ENCODE measurements at places on chromosomes 5 and 9. TPM values are rescaled to one million over a fixed set of nuclear protein-coding genes. Genes with fewer than 3 reads are reported as not detected.

NME5 gene
- total RNA-seq = 0.74 TPM

DNA sequence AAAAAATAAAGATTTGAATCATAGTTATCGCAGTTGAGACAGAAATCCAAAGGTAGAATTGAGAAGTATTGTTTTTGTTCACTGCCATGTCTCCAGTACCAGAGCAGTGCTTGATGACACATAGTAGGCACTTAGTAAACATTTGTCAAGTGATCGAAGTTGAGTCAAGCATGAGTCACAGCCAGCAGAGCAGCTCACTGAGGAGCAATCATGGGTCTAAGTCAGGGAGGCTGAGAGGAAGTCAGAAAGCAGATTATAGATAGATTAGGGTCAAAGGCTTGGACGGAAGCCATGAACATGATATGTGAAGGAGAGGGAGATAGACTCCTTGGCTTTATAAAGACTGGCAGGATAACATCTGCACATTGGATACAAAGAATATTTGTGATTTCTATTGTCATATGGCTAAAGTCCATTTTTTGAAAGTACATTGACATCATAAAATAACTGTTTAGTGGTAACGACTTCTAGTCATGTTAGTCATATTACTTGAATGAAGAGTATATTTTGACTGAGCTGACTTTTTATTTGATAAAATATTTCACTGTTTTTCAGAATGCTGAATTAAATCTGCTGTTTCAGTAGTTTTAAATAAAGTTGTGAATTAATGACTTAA is 168.5 kb downstream of the RAB3C start:
- no peaks in the 10 kb centered on the region for H3K36me3 ChIP-seq
- peaks cover 15% of the 10 kb centered on the region for H3K4me1 ChIP-seq
- DNase-seq = no peak
- no peaks in the 10 kb centered on the region for H3K27me3 ChIP-seq
- H3K27ac ChIP-seq = no peak overlapping the region
- no peak overlapping the region for H3K4me3 ChIP-seq

RLN2 gene
- 4.3 TPM for total RNA-seq

SHISAL2B gene
- 11.1 TPM for total RNA-seq

C9orf153 gene
- total RNA-seq = not detected

GRCh38 chr5:120843390-120843980 is 379.4 kb downstream of the PRR16 start:
- no peak overlapping the region for H3K4me3 ChIP-seq
- peaks cover 16% of the 10 kb centered on the region for H3K27me3 ChIP-seq
- DNase-seq = no peak
- peak overlapping the region; percentile 66 for H3K27ac ChIP-seq
- peaks cover 35% of the 10 kb centered on the region for H3K4me1 ChIP-seq

DNA sequence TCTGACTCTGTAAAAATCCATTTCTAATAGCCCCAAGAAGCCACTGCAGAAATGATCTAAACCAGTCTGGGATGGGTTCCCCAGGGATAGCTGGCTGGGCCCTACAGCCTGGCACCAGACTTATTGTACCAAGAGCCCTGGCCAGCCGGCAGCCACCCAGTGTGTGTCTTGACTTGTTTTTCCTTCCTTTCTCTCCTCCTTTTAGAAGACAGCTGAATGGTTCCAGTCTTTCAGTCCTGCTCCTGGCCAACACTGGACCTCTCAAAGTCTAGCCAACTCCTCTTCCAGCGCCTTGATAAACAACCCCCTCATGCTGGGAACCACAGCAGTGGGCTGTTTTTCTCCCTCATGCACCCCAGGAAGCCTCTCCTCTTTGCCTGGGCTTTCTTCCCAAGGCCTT is 34.1 kb downstream of the ATOX1 start:
- DNase-seq = no peak
- peaks cover 15% of the 10 kb centered on the region for H3K4me1 ChIP-seq
- no peak overlapping the region for H3K4me3 ChIP-seq
- H3K27ac ChIP-seq = no peak overlapping the region
- H3K36me3 ChIP-seq = peaks cover 16% of the 10 kb centered on the region

- no peak overlapping the region for H3K27ac ChIP-seq
- peaks cover 4% of the 10 kb centered on the region for H3K36me3 ChIP-seq
- no peak for DNase-seq
- H3K4me1 ChIP-seq = peaks cover 4% of the 10 kb centered on the region
- no peak overlapping the region for H3K4me3 ChIP-seq
Measured at GRCh38 chr5:143302341-143303045, 101.0 kb downstream of the NR3C1 start.

- peak overlapping the region; percentile 78 for H3K27ac ChIP-seq
- peaks cover 2% of the 10 kb centered on the region for H3K27me3 ChIP-seq
- H3K4me1 ChIP-seq = peaks cover 41% of the 10 kb centered on the region
- peak; percentile 50 for DNase-seq
Measured at GRCh38 chr9:37410969-37411785, 11.3 kb upstream of the GRHPR start.

BARHL1 gene
- not detected for total RNA-seq

DNA sequence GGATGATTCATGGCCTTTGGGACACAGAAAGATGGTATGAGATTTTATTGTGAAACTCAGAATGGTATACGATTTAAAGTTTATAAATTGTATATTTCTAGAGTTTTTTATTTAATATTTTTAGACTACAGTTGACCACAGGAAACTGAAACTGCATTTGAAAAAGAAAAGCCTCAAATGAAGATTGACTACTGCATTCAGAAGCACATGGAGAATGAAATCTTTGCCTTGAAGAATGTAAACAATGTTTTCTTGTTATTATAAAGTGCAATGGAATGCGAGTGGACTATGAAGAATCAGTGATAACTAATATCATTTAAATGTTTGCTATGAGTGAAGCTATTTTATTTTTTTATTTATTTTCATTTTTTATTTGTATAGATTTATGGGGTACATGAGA is 169.1 kb upstream of the CDH18 start:
- no peak for DNase-seq
- no peak overlapping the region for H3K4me3 ChIP-seq
- peaks cover 20% of the 10 kb centered on the region for H3K27me3 ChIP-seq
- H3K4me1 ChIP-seq = peaks cover 11% of the 10 kb centered on the region

DMRTA1 gene
- total RNA-seq = 2.6 TPM

DNA sequence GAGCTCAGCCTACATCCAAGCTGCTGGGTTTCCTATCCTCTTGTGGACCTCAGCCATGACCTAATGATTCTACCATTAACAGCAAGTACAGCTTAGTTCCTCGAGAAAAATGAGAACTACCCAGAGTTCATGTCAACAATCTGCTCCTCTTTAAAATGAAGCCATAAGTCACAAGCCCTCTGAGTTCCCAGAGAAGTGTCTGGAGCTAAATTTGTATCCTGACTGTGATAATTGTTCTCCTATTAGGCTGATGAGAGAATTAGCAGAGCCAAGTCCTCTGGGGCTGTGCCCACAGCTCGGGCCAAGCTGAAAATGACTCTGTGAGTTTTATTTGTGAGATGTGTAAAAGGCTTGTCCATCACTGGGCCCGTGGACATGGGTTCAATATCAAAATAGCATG is 145.1 kb upstream of the SMIM23 start:
- H3K4me3 ChIP-seq = no peak overlapping the region
- H3K27ac ChIP-seq = no peak overlapping the region
- no peaks in the 10 kb centered on the region for H3K36me3 ChIP-seq
- DNase-seq = no peak
- peaks cover 2% of the 10 kb centered on the region for H3K27me3 ChIP-seq
- H3K4me1 ChIP-seq = peaks cover 25% of the 10 kb centered on the region

- no peak overlapping the region for H3K4me3 ChIP-seq
- no peaks in the 10 kb centered on the region for H3K27me3 ChIP-seq
- DNase-seq = no peak
- no peaks in the 10 kb centered on the region for H3K4me1 ChIP-seq
- no peaks in the 10 kb centered on the region for H3K36me3 ChIP-seq
- H3K27ac ChIP-seq = peak overlapping the region; percentile 42
Measured at GRCh38 chr5:143135832-143136551, 267.5 kb downstream of the NR3C1 start.

DNA sequence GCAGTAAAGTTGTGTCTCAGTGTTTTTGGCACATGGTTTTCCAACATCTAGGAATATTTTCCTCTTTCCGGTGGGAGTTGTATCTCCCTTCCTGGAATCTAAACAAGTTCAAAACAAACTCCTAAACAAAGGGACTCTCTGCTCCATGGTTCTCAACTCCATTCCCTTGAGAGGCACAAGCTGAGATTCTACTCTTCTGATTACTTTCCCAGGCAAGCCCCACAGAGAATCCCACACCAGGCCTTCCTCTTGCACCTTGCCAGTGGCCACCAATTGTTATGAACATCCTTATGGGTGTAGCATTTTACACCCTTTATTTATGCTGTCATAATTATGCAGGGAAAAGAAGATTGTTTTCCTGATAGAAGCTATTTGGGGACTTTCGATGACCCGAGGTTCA is 25.8 kb upstream of the SH3TC2 start:
- peaks cover 9% of the 10 kb centered on the region for H3K27me3 ChIP-seq
- H3K27ac ChIP-seq = no peak overlapping the region
- H3K4me3 ChIP-seq = no peak overlapping the region
- no peaks in the 10 kb centered on the region for H3K4me1 ChIP-seq

GRCh38 chr5:122846051-122846550 is 688 bp downstream of the SNX24 start:
- no peaks in the 10 kb centered on the region for H3K36me3 ChIP-seq
- peak overlapping the region; percentile 82 for H3K4me3 ChIP-seq
- peaks cover 18% of the 10 kb centered on the region for H3K27me3 ChIP-seq
- no peak for DNase-seq
- H3K4me1 ChIP-seq = peaks cover 36% of the 10 kb centered on the region

GRCh38 chr5:179887095-179887494 is 20.6 kb downstream of the TBC1D9B start:
- peaks cover 2% of the 10 kb centered on the region for H3K27me3 ChIP-seq
- peaks cover 80% of the 10 kb centered on the region for H3K36me3 ChIP-seq
- no peaks in the 10 kb centered on the region for H3K4me1 ChIP-seq
- no peak overlapping the region for H3K27ac ChIP-seq
- no peak for DNase-seq

BHMT2 gene
- 0.11 TPM for total RNA-seq

GRCh38 chr5:83498585-83498984 is 27.0 kb downstream of the VCAN start:
- H3K27me3 ChIP-seq = no peaks in the 10 kb centered on the region
- peaks cover 80% of the 10 kb centered on the region for H3K36me3 ChIP-seq
- H3K4me1 ChIP-seq = peaks cover 23% of the 10 kb centered on the region
- no peak for DNase-seq
- 0 out of 2 replicates have a peak overlapping the region, but pooled peaks have one; percentile 52 for H3K27ac ChIP-seq

- peaks cover 4% of the 10 kb centered on the region for H3K4me1 ChIP-seq
- no peak overlapping the region for H3K27ac ChIP-seq
- H3K4me3 ChIP-seq = no peak overlapping the region
- H3K27me3 ChIP-seq = peaks cover 41% of the 10 kb centered on the region
- peaks cover 8% of the 10 kb centered on the region for H3K36me3 ChIP-seq
Measured at GRCh38 chr9:134071149-134071548, 3.3 kb upstream of the BRD3 start.
